ENCODE measurements at places on chromosomes 11 and 22.
A peak's percentile ranks its signal among the peaks of the same experiment; 100 is the strongest.

- no peak for DNase-seq
Measured at GRCh38 chr11:79060081-79060953, 380.5 kb downstream of the TENM4 start.

DNA sequence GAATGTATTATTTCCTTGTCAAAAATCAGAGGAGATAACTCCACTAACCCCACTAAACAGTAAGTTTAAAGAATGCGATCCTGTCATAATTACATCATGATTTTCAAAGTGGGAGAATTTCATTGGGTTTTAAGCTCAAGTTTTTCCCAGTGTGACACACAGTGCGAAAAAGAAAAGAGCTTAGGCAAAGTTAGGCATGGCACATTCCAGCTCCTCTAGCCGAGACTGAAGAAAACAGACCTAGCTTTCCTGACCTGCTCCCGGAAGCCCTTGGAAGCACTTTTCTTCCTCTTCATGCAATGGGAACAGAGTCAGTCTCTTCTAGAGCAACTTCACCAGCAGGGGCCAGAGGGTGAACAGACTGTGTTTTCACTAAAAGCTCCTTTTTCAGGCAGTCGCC is 76.6 kb upstream of the AKIP1 start:
- no peak for DNase-seq

- DNase-seq = no peak
Measured at GRCh38 chr11:15913261-15913660, 443.1 kb downstream of the SOX6 start.

- DNase-seq = no peak
Measured at GRCh38 chr11:114413958-114414357, 13.5 kb downstream of the RBM7 start.

DNA sequence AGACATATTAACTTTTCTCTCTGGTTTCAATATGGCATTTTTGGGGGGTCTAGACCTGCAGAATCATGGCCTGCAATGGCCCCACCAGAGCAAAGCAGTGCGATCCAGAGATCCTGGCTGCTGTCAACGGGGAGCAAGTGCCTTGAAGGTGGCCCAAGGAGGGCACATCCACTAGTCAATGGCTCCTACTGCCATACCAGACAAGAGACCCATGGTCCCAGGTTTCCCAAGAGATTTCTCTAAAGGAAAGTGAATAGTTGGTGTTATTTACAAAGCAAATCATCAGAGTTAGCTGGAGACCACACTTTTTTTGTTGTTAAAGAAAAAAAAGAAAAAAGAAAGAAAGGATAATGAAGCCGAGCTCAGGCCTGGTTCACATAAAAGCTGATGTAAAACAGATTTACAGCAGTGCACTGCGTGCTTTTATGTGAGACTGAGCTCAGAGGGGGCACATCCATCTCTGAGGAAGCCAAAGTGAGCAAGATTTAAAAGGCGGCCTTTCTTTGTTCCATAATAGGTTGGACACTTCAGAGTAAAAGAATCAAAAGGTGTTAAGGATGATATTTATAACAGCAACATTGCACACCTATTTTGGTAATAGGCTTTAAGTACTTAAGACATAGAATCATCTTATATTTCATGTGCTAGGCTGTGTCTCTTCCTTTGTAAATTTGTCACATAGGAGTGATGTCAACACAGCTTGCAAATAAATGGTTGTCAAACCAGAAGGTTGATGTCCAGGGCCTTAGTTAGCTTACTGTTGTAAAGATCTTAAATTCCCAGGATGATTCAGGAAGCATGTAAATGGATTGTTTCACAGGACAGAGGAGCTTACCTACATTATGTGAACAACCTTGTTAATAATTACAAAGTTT is 201.3 kb upstream of the NTM start:
- DNase-seq = no peak

DNA sequence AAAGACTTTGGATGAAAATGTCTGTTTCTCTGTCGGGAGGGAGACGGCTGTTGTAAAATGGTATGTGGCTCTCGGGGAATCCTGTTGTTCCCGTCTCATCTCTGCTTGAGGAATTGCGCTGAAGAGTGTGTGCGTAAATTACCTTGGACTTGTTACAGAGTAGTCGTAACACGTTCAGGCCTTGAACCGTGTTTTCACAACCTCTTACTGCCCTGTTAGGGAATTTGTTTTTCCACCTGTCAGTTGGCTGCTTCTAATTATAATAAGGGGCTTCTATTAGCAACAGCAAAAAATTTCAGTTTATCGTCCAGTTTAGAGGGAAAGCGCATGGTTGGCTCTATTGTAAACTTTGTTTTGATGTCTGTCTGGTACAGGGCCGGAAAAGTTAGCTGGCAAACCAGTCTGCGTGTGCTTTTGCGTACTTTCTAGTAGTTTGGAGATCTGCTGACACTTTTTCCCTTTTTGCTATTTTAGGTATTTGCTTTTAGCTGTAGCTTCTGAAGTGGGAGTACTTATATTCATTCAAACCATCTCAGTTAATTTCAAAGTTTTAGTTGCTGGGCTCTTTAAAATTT is 1.5 kb downstream of the HIPK3 start:
- peak; percentile 41 for DNase-seq

- DNase-seq = no peak
Measured at GRCh38 chr22:36714110-36714509, 10.6 kb upstream of the CACNG2 start.

DNA sequence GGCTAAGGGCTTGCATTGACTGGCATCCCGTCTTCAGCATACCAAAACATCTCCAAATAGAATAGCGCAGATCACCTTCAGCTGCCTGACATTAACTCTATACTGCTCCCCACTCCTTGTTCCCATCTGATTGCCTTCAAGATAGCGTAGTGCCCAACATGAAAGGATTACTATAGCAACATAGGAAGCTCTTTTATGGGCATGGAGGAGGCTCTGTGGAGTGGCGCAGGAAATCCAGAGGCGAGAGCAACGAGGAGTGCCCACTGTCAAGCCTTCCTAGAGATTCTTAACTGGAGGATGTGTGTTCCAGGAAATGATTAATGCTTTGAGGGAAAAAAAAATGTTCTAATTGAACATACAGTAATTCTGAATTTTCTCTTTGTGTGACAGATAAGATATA is 213.3 kb downstream of the CADM1 start:
- DNase-seq = no peak

- no peak for DNase-seq
Measured at GRCh38 chr22:44406341-44407170, 91.5 kb downstream of the RTL6 start.

GRCh38 chr22:22388494-22388893 is 120.0 kb downstream of the ZNF280B start:
- no peak for DNase-seq

GRCh38 chr11:14894657-14895598 is 2.9 kb upstream of the CYP2R1 start:
- DNase-seq = no peak

DNA sequence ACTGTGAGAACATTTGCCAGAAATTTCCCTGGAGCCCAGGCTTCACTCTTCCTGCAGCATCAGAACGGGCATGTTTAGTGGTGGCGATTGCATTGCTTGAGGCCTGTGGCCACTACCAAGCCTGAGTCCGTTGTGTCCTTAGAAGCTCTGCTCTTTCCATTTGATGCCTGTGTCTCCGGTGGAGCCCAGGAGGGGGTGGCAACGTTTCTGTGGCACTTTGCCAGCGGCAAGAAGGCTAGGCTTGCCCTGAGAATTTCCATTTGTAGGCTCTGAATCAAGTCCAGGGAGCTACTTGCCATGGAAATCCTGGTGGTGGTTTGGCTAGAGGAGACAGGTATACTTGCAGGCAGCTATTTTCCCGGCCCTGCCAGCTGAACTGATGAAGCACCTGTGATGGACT is 47.1 kb downstream of the ADAMTS8 start:
- no peak for DNase-seq

Measured in DMS 273 treated with DMSO at 0.1 percent for 48 hours (cell line).